ENCODE measurements at places on chromosomes 5 and 9.

- DNase-seq, result no peak
Measured at GRCh38 chr5:171862624-171863023, 77.0 kb downstream of the SMIM23 start.

DNA sequence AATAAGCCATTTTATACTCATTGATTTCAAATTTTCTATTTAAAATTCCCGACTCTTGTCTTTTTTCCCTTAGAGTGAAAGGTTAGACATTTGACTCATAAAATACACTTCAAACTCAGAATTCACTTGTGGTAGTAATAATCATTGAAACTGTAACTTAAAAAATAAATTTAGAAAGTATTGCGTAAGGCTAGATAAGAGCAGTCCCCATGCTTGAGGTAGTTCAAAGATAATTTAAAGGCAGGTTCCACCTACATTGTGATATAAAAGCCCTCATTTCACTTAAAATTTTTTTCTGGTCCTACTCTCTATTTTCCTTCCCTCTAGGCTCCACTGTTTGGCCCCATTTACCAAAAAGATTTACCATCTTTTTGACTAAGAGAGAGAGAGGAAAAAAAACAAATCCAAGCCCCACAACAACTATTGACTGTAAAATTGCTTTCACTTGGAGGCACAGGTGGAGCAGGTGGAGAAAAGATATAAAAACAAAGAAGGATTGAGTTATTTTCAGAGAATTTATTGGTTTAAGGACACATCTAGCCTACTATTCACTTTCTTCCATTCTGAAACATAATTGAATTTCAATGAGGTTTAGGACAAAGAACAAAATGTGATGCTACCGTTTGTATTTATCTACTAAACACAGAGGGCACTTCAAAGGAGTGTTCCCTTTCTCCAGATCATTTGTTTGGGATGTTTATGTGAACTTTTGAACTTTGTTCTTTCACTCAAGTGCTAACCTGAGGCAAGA, 61.0 kb downstream of the FBXO4 start:
- no peak for DNase-seq

DNA sequence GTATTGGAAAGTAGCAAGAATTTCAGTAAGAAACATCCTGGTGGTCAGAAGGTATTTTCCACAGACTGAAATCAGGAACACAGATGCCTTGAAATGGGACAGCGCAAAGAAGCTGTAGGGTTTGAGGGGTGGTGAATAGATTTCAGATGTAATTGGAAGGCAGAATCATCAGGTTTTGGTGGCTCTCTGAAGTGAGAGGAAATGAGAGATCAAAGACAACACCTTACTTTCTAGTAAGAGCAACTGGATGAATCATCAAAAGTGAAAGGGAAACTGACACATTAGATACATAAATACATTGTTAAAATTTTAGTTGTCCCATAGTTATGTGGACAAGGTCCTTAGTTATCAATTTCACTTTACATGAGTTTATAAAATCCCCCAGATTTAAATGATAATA, 188.2 kb upstream of the SLC27A6 start:
- no peak for DNase-seq

- no peak for DNase-seq
Measured at GRCh38 chr5:112628214-112628980, 109.3 kb upstream of the APC start.

DNA sequence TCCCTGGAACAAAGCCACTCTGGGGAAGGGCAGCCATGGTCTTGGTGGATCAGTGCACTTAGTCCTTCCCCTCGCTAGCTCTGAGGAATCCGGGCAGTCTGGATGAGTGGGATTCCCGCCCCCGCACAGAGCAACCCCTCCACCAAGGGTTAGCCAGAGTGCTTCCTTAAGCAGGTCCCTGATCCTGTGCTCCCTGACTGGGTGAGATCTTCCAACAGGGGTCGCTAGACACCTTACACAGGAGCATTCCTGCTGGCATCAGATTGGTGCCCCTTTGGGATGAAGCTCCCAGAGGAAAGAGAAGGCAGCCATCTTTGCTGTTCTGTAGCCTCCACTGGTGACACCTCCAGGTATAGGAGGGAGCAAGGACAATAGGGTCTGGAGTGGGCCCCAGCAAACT, 228.8 kb downstream of the AP3B1 start:
- no peak for DNase-seq

DNA sequence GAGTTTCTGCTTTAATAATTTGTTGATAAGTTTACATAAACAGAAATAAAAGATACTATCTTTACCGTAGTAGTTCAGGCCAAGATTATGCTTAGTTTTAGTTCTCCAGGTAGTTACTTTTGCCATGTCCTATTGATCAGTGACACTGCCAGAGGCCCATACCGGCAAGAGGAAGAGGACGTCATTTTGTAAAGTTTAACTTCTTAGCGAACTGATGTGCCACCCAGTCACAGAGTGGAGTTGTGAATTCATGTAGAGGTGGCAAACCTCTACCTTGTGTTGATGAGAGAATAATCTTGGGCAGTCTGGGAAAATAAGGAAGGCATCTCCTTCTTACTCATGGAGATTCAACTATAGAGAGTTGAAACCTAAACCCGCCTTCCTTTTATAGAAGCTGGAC, 21.8 kb downstream of the RGMB start:
- no peak for DNase-seq

GRCh38 chr9:135914921-135915320, 7.6 kb upstream of the CAMSAP1 start:
- peak; percentile 38 for DNase-seq

GRCh38 chr5:3276896-3277295, 318.7 kb upstream of the IRX1 start:
- no peak for DNase-seq

All from astrocyte of the spinal cord (primary cell).